ENCODE measurements at places on chromosomes 3 and 15. TPM values are rescaled to one million over a fixed set of nuclear protein-coding genes. Genes with fewer than 3 reads are reported as not detected.

DNA sequence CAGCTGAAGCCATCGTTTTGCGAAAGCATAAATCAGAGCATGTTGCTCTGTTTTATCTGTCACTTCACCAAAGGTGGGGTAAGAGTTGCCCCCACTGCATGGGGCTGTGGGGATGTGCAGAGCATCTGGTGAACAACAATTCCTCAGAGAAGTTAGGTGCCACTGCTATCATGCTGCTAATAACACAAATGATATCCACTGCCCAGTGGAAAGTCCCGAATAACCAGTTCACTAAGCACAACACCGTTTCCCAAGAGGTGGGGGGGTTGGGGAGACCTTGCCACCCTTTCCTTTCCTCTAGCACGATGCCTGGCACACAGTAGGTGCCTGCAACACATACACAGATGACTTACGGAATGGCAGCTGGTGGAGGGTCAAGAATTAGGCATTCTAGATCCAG is 38.6 kb downstream of the FAM3D start:
- no peak for DNase-seq

DNA sequence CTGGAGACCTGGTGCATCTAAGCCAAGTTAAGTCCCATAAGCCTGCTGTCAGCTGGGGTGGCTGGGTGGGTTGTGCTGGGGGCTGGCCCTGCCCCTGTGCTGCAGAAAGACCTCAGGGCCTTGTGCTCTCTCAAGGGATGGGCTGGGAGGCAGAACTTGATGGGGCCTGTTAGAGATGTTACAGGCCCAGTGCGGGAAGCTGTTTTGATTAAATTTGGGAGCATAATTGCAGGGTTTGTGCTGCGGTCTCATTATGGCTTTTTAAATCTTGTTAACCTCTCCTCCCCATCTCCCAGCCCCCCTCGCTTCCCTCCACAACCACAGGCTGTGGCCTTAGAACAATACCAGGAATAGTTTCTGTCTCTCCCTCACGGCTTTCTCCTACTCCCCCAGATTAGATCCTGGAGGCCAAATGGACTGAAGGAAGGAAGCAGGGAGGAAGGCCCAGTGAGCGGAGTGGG is 87.6 kb upstream of the TLE3 start:
- DNase-seq = no peak

GABRA5 gene
- not detected for total RNA-seq

DNA sequence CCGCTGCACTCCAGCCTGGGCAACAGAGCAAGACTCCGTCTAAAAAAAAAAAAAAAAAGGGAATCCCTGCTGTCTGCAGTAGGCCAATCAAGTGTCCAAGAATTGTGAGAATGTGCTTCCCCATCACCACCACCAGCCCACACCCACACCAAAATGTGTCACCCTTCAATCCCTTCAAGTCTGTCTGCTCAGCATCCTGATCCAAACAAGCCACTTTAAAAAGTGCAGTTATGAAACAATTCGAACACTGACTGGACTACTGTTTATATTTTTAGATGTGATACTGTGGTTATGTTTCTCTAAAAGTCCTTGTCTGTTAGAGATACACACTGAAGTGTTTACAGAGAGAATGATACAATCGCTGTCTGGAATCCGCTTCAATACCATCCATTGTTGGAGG is 78.1 kb upstream of the CGNL1 start:
- no peak for DNase-seq

DNA sequence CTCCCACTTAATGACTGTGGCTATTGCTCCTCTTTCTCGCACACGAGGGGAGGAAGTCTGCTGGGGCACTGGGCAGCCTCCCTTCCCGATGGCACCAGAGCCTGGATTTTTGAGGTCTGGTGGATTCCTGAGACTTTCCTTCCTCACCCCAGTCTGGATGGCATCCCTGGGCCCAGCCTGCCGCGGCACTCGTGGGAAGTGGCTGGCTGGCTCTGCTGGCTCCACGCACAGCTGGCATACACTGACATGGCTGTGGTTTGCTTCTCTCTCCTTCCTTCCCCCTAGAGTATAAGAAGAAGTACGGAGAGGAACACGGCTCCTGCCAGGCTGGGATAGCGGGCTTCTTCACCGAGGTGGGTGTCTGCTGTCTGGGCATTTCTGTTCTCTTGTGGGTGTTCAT is 319.8 kb upstream of the LRRFIP2 start:
- DNase-seq = peak; percentile 34

GRCh38 chr15:49904296-49904695 is 214.7 kb downstream of the ATP8B4 start:
- no peak for DNase-seq

DNA sequence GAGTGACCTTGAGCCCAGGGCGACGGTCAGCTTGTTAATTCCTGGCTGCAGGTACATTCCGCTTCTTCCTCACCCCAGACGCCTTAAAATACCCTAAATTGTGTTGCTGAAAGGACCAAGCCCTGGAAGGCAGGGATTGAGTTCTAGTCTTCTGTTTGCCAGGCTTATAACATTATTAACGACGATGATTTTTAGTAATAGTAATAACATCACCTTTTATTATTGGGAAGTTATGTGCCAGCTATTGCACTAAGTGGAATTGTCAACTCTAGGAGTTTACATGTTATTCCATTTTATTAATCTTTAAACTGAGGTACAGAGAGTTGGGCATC is 409 bp downstream of the OXNAD1 start:
- no peak for DNase-seq

- DNase-seq = no peak
Observed at GRCh38 chr3:39529577-39529976, 62.1 kb downstream of the MOBP start.

DNA sequence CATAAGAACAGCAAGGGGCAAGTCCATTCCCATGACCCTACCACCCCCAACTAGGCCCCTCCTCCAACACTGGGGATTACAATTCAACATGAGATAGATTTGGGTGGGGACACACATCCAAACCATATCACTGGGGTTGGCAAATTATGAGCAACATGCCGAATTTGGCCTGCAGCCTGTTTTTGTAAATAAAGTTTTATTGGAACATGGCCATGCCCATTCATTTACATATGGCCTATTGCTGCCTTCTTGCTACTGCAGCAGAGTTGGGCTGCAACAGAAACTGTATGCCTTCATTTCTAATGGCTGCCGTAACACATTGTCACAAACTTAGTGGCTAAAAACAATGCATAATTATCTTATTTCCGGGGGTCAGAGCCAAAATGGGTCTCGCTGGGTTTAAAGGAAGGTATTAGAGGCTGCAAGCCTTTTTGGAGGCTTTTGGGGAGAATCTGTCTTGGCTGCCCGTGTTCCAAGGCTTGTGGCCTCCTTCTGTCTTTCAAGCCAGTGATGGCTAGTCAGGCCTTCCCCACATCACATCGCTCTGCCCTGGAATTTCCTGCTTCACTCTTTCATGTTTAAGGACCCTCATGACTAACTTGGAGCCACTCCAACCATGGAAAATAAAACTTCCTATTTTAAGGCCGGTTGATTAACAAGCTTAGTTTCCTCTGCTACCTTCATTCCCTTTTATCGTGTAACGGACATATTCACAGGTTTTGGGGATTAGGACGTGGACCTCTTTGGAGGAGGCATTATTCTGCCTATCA is 428.5 kb upstream of the PROK2 start:
- DNase-seq = no peak

ANKDD1A gene
- 1.2 TPM for total RNA-seq

DNA sequence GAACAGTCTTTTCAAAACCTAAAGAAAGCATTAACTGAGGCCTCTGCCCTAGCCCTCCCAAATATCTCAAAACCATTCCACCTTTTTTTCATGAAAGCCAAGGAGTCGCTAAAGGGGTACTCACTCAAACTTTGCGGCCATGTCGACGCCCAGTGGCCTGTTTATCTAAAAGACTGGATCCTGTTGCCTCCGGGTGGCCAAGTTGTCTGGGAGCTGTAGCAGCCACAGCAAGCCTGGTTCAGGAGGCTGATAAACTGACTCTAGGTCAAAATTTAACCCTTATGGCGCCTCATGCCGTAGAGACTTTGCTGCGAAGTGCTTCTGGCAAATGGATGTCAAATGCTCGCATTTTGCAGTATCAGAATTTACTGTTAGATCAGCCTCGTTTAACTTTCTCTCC is 39.5 kb downstream of the ZBTB11 start:
- DNase-seq = no peak

- no peak for DNase-seq
Observed at GRCh38 chr15:52294881-52295420, 653 bp downstream of the MYO5C start.

ARL14 gene
- total RNA-seq = not detected

GRCh38 chr3:171379961-171380483 is 80.2 kb downstream of the TNIK start:
- no peak for DNase-seq

GRCh38 chr3:95356764-95357501 is 1294.1 kb downstream of the NSUN3 start:
- DNase-seq = no peak

DNA sequence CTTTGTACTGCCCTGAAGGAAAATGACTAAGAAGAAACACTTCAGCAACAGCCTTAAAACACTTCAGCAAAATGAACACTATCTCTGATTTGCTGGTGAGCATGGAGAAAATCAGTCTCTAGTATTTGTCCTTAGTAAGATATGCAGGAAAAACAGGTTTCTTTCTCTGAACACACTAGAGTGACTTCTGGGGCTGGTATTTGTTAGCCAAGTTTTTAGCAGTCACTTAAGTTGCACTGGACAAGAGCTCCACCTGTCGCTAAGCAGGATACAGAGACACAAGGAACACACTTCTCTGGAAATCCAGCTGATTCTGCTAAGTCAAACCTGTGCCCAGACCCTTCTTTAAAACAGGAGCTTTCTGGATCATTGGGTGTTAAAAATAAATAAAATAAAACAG is 65.3 kb downstream of the CHAC1 start:
- DNase-seq = peak; percentile 55

XIRP1 gene
- total RNA-seq = 411 TPM

- DNase-seq = no peak
Observed at GRCh38 chr3:195601382-195601781, 17.6 kb upstream of the APOD start.

GRCh38 chr3:165827883-165828282 is 9.3 kb downstream of the BCHE start:
- DNase-seq = no peak

- DNase-seq = no peak
Observed at GRCh38 chr15:80115021-80115420, 37.8 kb upstream of the FAH start.

GRCh38 chr15:40932156-40932555 is 3.0 kb downstream of the DLL4 start:
- no peak for DNase-seq

DNA sequence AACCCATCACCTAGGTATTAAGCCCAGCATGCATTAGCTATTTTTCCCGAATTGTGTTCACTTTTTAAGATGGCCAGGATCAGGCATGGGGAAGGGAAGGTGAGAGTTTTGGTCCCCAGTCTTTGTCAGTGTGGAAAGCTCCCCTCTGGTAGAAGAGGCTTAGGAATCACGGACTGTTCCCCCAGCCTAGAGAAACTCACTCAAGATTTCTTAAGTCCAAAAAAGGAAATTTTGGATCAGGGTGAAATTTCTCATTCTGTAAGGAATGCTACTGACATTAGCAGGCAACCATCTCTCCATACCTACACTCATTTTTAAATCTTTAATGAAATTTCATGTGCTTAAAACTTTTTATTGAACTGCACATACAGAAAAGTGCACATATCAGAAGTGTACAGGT is 70.3 kb upstream of the GALNT15 start:
- DNase-seq = no peak

KIF7 gene
- total RNA-seq = 3.1 TPM

All from heart right ventricle (tissue), 16 donors.